ENCODE measurements at places on chromosomes 3 and 15.

DNA sequence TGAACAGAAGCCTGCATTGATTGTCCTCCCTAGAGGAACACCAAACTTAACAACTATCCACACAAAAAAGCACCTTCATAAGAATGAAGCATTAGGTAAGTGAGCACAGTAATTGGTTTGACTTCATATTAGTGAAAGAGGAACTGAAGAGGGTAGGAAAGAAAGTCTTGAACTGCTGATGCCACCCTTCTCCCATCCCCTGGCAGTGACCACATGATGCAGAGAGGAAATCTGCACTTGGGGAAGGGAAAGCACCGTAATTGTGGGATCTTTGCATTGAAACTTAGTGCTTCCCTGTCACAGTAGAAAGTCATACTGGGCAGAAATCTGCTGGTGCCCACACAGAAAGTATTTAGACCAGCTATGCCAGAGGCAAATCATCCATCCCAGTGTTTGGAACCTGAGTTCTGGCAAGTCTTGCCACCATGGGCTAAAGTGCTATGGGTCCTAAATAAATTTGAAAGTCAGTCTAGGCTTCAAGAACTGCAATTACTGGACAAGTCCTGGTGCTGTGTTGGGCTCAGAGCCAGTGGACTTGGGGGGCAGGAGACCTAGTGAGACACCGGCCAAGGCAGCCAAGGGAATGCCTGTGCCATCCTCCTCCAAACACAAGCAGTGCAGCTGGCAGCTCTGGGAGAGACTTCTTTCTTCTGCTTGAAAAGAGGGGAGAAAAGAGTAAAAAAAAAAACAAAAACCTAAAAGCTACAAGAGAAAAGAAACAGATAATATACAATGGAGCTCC, 63.6 kb downstream of the SLC15A2 start:
- DNase-seq = no peak

GRCh38 chr3:90007778-90008499, 900.5 kb downstream of the EPHA3 start:
- no peak for DNase-seq

GRCh38 chr15:100383302-100384107, 41.7 kb upstream of the ADAMTS17 start:
- DNase-seq = no peak

DNA sequence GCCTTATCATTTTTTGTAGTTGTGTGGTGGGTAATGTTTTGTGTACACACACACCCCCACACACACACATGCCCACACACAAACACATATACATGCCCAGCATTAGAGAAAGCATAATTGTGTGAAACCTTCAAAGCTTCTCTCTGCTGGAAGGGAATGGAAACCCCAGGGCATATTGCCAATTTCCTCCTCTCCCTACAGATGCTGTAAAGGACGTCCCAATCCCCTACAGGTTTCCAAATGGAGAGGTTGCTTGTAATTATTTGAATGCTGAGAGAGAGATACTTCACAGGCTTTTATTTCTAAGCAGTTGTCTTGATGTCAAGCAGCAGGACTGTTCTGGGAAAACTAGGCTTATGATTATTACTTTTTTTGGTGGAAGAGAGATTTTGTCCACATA, 23.0 kb upstream of the CCK start:
- DNase-seq = no peak

DNA sequence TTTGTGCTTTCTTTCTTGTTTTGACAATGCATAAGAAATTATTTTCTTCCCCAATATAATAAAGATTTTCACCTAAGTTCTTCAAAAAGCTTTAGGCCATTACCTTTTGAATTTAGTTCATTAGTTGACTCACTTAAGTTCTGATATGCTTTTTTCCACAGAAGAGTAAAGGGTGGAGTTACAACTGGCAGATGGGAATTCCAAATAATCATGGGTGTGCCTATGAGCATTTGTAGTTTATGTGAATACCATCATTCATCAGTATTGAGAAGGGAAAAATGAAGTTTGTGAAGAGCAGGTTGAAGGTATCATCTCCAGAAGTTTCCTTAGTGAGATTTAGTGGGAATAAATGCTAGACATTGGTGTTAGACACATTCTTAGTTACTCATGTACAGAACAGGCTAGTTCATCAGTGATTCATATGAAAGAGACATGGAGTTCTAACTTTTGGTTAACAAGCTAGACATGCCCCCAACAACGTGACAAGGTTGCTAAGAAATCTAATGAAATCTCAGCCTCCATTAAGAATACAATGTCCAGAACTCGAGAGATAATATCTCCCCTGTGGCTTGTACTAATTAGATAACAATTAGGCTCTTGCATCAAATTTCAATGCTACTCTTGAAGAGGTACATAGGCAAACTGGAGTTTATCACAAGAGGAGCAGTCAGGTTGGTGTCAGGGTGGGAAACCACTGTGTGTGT, 16.9 kb upstream of the ALCAM start:
- DNase-seq = no peak

GRCh38 chr3:169662132-169662842, 1.2 kb downstream of the MECOM start:
- DNase-seq = no peak

GRCh38 chr15:59689626-59690236, 611 bp upstream of the BNIP2 start:
- peak; percentile 31 for DNase-seq

GRCh38 chr3:193693774-193694173, 100.8 kb downstream of the OPA1 start:
- DNase-seq = no peak

DNA sequence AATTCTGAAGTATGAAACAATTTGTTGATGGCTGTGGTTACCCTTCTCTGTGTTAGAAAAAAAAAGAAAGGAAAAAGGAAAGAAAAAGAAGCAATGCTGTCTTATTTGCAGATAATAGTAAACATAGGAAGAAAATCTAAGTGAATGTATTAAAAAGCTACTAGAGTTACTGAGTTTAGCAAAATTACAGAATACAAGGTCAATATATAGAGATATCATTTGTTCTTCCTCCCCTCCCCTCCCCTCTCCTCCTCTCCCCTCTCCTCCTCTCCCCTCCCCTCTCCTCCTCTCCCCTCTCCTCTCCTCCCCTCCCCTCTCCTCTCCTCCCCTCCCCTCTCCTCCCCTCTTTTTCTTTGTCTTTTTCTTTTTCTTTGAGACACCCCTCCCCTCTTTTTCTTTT, 69.1 kb downstream of the ANP32A start:
- no peak for DNase-seq

GRCh38 chr3:146152834-146153233, 8.2 kb downstream of the PLOD2 start:
- no peak for DNase-seq

GRCh38 chr15:27238707-27239423, 267.9 kb downstream of the GABRG3 start:
- no peak for DNase-seq

GRCh38 chr3:135760581-135760980, 204.9 kb upstream of the PPP2R3A start:
- no peak for DNase-seq

DNA sequence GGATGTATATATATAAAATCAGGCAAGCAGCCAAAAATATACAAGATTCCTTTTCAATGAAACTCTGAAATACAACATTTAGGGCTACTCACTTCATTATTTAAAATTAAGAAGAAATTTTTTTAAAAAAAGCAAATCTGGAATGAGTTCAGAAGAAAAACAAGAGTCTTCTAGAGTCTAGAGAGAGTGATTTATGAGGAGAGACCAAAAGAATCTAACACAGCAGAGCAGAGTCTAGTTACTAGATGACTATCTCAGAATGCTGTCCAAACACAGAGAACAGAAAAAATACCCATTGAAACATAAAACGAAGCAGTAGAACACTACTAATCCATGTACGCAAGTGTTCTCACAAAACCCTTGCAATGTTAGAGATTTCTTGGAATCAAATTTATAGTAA, 275.2 kb upstream of the CBLB start:
- DNase-seq = no peak

- no peak for DNase-seq
Observed at GRCh38 chr3:190320594-190321362, 1.5 kb downstream of the CLDN1 start.

DNA sequence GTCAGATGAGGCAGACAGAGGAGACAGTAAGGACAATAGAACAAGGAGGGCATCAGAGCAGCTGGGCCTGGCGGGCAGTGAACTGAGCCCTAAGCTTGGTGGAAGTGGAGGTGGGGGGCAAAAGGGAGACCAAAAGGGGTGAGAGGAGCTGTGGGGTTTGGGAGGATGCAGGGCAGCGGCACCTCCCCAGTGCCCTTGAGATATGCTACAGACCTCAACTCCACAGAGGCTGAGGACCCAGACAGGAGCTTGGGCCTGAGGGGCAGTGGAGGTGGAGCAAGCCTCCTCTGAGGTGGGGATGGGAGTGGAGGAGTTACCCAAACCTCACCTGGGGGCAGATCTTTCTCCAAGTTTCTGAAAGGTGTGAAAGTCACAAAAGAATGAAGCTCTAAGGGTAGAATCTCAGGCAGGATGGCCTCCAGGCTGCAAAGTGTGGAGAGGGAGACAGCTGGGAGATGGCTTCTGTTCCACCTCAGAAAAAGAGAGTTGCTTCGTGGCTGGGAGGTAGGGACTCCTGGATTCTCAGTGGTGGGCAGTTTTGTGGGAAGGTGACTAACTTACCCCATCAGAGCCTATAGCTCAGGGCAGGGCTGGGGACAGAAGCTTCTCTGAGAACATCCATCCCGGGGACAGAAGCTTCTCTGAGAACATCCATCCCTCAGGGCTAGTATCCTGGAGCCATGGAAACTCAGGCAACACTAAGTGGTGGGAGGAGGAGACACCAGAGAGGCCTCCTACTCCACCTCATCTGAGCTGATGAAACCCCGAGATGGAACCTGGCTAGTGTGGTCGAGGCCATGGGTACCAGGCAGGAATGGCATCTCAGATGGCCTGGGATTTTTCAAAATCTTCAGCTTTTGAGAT, 2.3 kb upstream of the CLK3 start:
- DNase-seq = no peak

- no peak for DNase-seq
Observed at GRCh38 chr3:25074149-25074548, 353.9 kb upstream of the RARB start.

DNA sequence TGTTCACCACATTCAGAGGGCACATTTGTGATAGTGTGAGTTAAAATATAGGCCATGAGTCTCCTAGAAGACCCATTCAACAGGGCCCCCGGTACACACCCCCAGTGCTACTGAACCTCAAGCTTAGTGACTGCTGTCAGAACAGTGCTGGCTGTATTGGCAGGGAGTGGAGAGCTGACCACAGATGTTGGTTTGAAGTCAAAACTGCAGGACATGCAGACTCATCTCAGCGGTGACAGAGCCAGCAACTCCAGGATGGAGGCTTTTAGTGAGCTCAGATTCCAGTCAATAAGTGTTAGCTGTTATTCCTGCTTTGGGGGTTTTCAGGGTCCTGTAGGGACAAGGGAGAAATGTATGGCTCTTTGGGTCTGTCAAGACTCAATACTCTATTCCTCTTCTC, 29.1 kb downstream of the PRR20G start:
- no peak for DNase-seq

- DNase-seq = no peak
Observed at GRCh38 chr3:140199743-140200142, 264.8 kb downstream of the CLSTN2 start.

GRCh38 chr3:62604751-62605351, 231.5 kb upstream of the FEZF2 start:
- no peak for DNase-seq

GRCh38 chr15:81268881-81269601, 54.9 kb downstream of the STARD5 start:
- no peak for DNase-seq

DNA sequence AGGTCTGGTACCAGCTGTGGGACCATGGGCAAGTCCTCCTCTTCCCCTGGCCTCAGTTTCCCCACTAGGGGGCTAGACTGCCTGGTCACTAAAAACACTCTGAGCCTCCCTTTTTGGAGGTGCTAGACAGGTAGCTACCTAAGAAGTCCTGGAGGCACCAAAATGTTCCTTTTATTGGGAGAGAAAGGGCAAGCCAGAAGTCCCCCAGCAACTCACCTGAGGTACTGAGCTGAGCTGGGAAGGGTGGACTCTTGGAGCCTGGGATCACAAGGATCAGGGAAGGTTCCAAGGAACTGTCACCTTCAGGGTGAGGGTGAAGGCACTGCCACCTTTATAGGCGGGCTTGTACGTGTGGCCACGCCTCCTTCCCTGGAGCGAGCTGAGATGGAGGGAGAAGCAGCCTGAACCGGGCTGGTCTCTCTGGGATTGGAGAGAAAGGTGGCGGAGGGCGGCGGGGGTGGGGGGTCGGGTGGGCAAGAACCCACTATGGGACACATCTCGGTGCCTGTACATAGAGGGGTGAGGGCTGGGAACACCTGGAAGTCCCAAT, at the start of gene CYP1A1:
TSS of gene CYP1A1 (minus strand) at position 304 of the 550 bp plus-strand sequence. CDS start 2,431 bp downstream, outside the sequence.
- DNase-seq = peak; percentile 19

DNA sequence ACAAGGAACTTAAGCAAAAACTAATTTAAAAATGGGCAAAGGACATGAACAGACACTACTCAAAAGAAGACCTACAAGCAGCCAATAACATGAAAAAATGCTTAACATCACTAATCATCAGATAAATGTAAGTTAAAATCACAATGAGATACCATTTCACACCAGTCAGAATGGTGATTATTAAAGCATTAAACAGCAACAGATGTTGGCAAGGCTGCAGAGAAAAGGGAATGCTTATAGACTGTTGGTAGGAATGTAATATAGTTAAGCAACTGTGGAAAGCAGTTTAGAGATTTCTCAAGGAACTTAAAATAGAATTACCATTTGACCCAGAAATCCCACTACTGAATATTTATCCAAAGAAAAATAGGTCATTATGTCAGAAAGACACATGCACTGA, 482.2 kb downstream of the SQOR start:
- DNase-seq = no peak
